ENCODE measurements at places on chromosomes 5 and 9.

GRCh38 chr5:80409367-80409966 lies 1.6 kb downstream of the ZFYVE16 start:
- DNase-seq, result no peak

DNA sequence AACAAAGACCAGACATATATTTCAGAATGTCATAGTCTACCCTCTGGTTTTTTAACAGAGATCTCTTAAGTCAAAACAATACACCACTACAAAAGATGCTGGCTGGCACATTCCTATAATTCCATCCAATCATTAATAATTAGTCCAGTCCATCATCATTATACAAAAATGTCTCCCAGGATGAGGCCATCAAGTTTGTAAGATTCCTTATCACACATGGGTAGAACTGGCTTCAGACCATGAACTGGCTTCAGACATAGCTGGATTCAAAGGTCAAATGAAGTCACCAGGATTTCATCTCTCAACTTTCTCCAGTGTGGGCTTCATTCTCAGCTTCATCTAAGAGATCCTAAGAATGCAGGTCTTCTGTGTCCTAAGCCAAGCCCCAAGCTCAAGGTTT lies 147.1 kb downstream of the ENC1 start:
- DNase-seq, result no peak

DNA sequence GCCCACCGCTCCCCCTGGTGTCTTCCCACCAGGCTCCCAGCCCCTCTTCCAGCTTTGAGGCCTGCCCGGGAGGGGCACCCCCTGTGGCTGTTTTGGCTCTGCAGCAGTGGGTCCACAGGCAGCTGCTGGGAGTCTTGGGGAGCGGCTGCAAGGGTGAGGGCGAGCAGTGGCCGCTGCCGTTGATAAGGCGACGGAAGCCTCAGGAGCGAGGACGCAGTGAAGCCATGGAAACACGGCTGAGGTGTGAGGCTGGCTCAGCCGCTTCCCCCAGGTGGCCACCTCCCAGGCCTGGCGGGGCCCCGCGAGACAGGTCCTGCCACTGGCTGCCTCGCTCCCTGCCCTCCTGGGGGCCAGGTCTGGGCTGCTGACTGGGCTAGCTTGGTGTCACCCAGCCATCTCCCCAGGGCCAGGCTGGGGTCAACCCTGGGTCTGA lies 41.5 kb downstream of the CXXC5 start:
- no peak for DNase-seq

GRCh38 chr5:146048994-146049703 lies 56.2 kb downstream of the PLAC8L1 start:
- peak; percentile 24 for DNase-seq

- DNase-seq, result no peak
Observed at GRCh38 chr5:119078071-119078846, 7.4 kb downstream of the DMXL1 start.

DNA sequence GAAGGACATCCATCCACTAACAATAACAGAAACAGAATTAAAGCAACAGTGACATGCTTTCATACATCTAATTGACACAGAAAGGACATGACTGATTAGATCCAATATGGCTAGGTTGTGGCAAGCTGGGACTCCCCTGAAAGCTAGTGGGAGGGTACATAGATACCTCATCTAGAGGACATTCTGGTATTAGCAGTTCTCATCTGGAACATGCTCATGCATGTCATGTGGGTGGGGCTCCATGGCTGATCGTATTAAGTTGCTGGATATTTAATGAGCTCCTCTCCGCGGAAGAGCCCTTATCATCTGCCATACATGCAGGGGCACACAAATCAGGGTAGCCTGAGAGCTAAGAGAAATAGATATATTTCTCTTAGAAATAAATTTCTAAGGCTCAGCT lies 358.9 kb downstream of the ICE1 start:
- no peak for DNase-seq

DNA sequence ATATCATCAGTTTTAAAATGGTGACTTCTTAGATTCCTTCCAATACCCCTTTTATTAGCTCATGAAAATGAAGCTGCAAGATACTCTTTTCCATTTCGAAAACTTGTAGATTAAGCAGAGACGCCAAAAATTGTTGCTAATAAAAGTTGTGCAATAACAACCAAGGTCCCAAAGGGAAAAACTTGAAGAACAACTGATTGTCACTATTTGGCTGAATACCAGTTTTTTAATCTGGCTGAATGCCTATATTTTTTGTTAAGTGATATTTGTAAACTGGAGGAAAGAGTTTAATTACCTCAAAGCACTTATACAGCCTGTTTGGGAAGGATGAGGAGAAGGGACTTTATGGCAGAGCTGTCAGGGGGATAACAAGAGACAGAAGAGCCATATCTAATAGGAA lies 14.6 kb downstream of the C5orf58 start:
- DNase-seq, result no peak

- DNase-seq, result no peak
Observed at GRCh38 chr9:130530938-130531337, 48.4 kb upstream of the FUBP3 start.

DNA sequence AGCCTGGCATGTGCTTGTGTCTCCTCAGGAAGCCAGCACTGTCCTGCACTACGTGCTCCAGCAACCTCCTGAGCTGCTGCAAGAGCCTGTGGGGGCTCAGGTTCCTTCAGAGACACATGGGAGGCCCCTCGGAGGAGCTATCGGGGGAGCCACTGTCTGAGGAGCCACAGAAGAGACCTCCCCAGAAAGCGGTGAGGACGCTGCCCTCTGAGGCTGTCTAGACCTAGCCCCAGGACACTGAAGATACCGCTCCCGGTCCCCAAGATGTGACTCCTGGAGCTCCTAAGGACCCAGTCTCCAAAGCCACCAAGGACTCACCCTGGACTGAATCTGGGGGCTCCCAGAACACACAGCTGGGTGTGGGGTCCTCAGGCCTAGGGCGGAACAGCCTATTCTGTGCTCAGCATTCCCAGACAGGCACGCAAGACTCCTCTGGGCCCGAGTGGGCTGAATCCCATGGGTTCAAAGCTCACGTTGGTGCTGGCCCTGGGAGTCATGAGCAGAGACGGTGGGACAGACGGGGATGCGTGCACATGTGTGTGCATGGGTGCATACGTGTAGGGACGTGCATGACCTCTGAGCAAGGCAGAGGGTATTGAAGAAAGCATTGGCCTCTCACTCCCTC lies 50.0 kb downstream of the HRH2 start:
- no peak for DNase-seq

DNA sequence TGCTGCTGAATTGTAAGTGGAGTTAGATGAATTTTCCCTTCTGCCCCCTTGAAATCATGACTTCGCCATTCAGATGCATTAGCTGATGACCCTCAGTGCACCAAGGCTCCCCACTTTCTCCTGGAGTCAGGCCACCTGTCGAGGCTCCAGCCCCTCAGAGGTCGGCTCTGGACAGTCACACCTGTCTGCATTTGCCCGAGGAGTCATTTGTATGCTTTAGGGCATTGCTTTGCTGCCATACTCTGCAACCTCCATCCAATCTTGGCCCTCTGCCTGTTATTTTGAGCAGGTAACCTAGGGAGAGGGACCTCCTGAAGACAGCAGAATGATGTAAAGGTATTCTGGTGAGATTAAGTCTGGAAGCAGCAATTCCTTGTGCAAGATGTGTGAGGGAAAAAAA lies 144.8 kb downstream of the MACROH2A1 start:
- no peak for DNase-seq

DNA sequence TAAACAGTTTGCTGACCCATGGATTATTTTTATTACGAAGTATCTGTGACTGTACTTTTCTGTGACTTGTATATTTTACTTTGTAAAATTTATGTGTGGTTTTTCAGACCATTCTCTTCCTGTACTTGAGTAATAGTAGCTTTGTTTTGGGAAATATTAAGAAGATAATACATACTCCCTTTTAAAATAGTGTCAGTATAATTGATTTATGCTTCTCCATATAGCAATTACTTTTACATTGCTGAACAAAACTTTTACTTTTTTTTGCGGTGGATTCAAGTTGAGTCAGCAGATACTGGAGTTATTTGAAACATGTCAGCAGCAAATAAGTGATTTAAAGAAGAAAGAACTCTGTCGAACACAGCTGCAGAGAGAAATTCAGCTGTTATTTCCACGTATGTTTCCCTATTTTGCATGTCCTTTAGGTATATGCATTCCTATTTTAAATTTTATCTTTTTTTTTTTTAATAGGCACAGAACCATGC lies 28.4 kb downstream of the TENT2 start:
- DNase-seq, result no peak

DNA sequence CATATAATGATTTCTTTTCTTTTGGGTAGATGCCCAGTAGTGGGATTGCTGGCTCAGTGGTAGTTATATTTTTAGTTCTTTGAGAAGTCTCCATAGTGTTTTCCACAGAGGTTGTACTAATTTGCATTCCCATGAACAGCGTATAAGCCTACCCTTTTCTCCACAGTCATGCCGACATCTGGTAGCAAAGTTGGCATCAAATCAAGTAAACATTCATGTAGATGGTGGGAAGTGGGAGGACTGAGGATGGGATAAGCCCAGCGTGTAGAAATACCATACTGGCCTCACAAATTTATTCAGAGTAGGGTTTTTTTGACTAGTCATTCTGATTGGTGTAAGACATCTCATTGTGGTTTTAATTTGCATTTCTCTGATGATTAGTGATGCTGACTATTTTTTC lies 115.4 kb downstream of the EGFLAM start:
- no peak for DNase-seq

- DNase-seq, result no peak
Observed at GRCh38 chr5:150175536-150175935, 9.0 kb downstream of the CDX1 start.

GRCh38 chr9:128340691-128341434 lies 536 bp downstream of the SLC27A4 start:
- no peak for DNase-seq

DNA sequence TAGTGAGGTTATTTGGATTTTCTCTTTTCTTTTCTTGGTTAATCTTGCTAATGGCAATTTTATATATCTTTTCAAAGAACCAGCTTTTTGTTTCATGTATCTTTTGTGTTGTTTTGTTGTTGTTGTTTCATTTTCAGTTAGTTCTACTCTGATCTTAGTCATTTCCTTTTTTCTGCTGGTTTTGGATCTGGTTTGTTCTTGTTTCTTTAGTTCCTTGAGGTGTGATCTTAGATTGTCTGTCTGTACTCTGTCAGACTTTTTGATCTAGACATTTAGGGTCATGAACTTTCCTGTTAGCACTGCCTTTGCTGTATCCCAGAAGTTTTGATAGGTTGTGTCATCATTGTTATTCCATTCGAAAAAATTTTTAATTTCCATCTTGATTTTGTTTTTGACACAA lies 399.7 kb downstream of the TLE1 start:
- no peak for DNase-seq

GRCh38 chr9:135034106-135034505 lies 53.4 kb upstream of the OLFM1 start:
- no peak for DNase-seq

GRCh38 chr5:56840597-56840996 lies 25.2 kb downstream of the MAP3K1 start:
- no peak for DNase-seq

DNA sequence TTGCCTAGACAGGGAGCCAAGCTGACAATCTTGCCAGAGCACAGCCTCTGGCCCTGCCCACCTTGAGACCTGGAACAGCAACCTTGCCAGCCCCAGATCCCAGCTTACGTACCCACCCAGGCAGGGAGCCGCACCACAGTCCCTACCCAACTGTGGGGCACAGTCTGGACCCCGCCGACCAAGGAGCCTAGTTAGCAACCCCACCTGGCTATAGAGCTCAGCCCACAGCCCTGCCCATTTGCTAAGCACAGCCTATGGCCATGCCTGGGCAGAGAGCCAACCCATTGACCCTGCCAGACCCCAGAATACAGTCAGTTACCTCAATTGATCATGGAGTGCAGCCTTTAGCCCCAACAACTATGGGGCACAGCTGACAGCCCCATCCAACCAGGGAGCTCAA lies 97.9 kb upstream of the SH3GL2 start:
- no peak for DNase-seq

DNA sequence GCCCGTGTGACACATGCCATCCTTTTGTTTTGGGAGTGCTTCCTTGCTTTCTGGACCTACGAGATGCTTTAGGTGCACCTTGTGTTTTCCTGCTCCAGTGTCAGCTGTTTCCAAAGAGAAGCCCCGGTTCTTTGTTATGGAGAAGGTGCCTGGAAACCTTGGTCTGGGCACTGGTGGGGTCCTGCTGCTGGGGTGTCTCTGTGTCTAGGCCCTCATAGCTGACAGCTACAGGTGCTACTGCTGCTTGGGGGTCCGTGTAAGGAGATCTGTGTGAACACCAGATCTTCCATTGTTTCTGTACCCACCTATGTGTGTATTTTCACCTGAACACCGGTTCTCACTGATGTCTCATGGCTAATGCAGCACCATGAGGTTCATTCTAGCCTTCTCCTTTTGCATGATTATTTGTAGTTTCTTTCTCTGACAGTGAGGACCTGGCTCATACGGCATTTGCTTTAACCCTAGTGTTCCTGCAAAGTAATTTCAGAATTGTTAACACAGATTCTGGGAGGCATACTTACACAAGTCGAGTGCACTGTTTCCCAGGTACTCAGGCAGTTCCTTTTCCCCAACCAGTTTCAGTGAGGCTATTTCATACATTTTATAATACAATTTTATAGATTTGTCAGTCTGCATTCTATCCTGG lies 13.2 kb upstream of the FAM120AOS start:
- no peak for DNase-seq

DNA sequence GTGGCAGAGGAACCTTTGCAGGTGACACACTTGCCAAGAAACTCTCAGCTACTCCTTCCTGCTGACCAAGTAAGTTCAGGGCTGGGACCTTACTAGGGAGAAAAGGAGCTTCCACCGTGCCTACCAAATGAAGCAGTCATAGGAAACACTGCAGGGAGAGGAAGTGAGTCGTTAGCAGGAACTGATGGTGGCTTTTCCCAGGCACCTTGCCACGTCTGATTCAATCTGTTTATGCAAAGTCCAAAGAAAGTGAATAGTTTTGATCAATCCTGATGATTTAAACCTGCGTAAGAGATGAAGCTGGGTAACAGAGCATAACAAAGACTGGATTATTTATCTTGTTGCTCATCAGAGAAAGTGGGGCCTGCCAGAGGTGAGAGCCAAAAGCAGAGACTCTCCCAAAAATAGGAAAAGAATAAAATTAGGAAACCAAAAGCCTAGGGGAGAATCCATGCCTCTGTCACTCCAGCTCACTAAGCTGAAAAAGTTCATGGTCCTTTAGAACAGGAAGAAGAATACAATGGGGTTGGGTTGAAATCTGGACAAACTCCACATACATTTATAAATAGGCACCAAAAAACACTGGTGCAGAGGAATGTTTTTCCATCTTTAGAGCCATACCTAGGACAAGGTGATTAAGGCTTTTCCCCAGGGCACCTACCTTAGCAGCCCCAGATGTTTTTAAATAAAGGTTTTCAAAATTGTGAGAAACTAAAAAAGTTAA lies 9.3 kb upstream of the PFDN1 start:
- DNase-seq, result no peak

GRCh38 chr5:126864042-126864688 lies 87.2 kb downstream of the LMNB1 start:
- DNase-seq, result no peak

- DNase-seq, result no peak
Observed at GRCh38 chr5:89301321-89302025, 418.5 kb upstream of the MEF2C start.

- no peak for DNase-seq
Observed at GRCh38 chr9:4068449-4068848, 231.4 kb downstream of the GLIS3 start.

- DNase-seq, result no peak
Observed at GRCh38 chr9:91074866-91075265, 273.2 kb downstream of the SYK start.
